Eye (tissue), 1 donor: ENCODE measurements at places on chromosomes 4 and X.

DNA sequence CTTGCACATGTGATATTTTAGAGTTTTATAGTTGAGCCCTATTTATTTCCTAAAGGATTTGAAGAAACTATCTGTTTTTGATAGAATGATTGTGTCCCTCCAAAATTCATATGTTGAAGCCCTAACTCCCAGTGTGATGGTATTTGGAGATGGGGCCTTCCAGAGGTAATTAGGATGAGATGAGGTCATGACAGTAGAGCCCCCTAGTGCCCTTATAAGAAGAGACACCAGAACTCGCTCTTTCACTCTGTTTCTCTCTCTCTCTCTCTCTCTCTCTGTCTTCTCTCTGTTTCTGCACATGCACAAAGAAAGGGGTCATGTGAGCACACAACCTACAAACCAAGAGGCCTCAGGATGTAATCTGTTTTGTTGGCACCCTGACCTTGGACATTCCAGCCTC is 921.9 kb upstream of the DIAPH2 start:
- peak; percentile 21 for DNase-seq

- peak; percentile 23 for DNase-seq
Observed at GRCh38 chr4:145440292-145441007, 41.2 kb upstream of the SMAD1 start.

DNA sequence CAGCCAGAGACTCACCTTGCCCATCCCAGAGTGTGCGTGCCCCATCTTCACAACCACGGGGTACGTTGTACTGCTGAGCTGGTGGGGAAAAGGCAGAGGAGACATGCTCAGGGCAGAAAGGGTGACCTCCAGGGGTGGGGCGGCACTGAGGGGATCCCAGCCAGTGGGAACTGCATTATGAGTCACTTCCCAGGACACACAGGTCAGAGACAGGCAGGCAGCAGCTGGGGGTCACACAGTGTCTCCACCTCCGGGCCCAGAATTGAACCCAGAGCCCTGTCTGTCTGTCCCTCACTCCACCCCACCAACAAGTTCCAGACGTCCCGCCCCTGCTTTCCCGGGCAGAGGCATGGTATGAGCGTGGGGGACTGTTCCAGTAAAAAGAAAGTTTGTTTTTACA is 4.8 kb upstream of the TIMP1 start:
- DNase-seq: no peak

DNA sequence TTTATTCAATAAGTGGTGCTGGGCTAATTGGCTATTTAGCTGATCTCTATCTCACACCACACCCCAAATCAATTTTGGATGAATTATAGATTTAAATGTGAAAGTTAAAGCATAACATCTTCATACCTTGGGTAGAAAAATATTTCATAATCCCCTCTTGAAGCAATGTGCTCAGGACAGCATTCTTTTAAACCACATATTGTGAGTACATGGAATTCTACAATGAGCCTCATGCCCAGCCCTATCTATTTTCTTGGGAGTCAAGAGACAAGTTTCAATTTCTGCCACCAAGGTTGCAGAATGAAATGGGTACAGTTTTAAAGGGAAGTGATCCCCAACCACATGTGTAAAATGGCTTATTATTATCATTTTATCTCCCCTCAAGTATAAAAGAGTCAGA is 30.6 kb upstream of the GPRIN3 start:
- no peak for DNase-seq

GRCh38 chr4:17234678-17235077 is 277.2 kb downstream of the QDPR start:
- no peak for DNase-seq

DNA sequence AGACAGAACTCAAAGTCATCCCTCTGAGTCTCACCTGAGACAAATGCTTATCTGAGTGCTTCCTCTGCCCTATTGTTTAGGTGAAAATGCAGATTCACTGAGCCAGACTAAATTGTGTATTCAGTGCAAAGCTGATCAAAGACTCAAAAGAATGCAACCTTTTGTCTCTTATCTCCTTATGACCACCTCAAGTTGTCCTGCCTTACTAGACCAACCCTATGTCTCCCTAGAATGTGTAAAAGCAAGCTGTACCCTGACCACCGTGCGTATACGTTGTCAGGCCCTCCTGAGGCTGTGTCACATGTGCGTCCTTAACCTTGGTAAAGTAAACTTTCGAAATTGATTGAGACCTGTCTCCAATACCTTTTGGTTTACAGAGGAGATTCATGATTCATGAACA is 63.6 kb upstream of the SH3RF1 start:
- no peak for DNase-seq

DNA sequence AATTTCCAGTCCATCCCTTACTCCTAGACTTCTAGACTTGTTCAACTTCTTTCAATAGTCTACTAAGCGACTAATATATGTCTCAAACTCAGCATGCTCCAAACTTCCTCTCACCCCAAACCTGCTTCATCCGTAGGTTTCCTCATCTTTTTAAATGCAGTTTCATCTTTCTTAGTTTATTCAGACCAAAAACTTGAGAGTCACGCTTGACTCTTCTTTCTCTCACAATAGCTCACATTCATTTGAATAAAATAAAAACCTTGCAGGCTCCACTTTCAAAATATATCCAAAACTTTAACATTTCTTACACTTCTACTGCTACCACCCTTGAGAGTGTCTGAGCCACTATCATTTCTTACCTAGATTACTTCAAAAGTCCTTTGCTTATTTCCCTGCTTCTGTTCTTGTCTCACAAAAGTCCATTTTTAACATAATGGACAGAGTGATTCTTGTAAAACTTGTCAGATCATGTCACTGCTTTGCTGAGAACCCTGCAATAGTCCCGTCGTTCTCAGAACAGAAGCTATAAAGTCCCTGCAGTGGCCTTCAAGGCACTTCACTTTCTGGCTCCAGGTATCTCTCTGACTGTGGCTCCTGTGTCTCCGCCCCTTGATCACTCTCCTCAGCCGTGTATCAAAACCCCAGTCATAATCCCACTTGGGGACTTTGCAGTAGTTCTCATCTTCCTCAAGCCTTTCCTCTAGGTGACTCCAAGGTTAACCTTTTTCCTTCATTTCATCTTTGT is 167.6 kb downstream of the ARHGAP24 start:
- DNase-seq: no peak

DNA sequence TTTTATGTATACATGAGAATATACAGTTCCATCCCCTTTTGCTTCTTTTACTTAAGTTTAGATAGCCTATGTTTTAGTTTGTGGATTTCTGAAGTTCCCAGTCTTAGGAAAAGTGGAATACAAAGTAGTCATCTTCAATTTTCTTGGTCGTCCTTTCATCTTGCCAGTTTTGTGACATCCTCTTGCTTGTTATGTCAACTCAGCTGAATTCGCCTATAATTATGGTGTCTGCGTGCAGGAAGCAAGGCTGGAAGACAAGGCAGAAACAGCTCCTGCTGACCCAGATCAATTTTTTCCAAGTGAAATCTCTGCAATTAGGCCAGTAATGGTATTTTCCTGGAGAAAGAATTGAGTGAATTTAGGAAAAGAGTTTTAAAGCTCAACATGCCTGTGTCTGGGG is 28.1 kb upstream of the NYX start:
- DNase-seq: peak; percentile 6

- no peak for DNase-seq
Observed at GRCh38 chr4:141391293-141391692, 170.6 kb downstream of the ZNF330 start.

GRCh38 chr4:106541253-106541652 is 172.7 kb upstream of the GIMD1 start:
- DNase-seq: no peak

- no peak for DNase-seq
Observed at GRCh38 chr4:61442936-61443335, 242.8 kb downstream of the ADGRL3 start.

- no peak for DNase-seq
Observed at GRCh38 chrX:136306182-136306581, 5.4 kb downstream of the ADGRG4 start.

GRCh38 chrX:40685362-40685918 is 38.1 kb upstream of the CXorf38 start:
- DNase-seq: no peak

GRCh38 chr4:187903106-187903505 is 92.5 kb upstream of the ZFP42 start:
- DNase-seq: no peak

GRCh38 chr4:178255172-178255571 is 812.9 kb upstream of the AGA start:
- no peak for DNase-seq

GRCh38 chr4:145281951-145282350 is 101.6 kb upstream of the OTUD4 start:
- DNase-seq: no peak

DNA sequence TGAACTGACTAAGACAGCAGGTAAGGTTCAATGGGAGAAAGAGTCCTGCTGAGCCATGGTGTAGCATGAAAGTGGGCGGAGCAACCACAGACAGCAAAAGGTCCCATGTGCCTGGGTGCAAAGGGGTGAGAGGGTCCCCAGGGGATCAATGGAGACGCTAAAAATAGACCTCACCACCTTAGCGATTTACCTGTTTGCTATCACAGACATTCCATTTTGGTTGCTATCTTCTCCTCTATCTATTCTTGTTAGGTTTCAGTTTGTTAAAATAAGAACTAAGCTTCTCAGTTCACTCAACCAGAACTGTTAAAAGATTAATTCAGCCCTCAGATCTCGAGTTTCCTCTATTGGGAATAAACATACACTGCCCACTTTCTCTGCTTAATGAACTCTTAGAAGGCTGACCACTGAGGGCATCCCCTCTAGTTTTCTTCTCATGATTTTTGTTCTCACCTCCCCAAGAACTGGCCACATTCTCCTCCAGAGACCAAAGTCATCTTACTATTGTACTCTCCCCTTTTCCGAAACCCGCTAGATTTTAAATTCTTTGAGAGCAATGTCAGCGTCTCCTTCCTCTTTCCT is 136.7 kb downstream of the PARM1 start:
- DNase-seq: no peak

DNA sequence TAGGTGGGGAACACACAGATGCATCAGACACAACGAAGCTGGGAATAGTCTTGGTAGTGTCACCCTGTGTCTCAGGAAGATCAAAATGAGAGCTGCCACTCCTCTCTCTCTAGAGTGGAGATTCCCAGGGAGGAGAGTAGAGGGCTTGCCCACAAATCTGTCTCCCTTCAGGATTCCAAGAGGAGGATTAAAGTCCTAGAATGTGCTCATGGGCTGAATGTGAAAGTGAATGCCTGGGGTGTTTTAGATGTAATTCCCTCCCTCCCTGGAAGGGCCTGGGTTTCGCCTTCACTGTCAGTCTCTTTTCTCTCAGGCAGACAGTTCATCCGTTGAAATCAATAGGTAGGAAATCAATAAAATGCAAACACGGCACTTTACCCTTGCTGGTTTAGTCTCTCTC is 282.6 kb upstream of the PPARGC1A start:
- DNase-seq: peak; percentile 38

GRCh38 chr4:130563185-130563888 is 1467.4 kb downstream of the C4orf33 start:
- peak; percentile 64 for DNase-seq

- DNase-seq: no peak
Observed at GRCh38 chr4:161519611-161520010, 644.2 kb downstream of the FSTL5 start.

DNA sequence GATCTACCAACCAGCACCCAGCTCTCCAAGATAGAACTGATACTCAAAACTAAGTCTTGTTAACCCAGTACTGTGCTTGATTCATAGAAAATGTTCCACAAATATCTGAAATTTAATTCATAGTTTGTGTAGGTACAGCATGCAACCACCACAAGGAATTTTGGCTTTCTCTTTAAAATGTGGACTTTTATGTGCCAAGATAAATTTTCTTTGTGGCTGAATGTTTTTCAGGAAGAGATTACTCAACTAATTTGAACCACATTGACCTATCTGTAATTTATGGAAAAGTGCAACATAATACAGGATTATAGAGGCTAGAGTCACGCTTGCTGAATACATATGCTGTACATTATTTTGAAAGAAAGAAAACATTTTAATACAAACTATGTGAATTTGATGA is 730.8 kb downstream of the IL1RAPL1 start:
- peak; percentile 7 for DNase-seq

GRCh38 chrX:8847360-8847759 is 46.2 kb upstream of the FAM9A start:
- DNase-seq: no peak

- peak; percentile 33 for DNase-seq
Observed at GRCh38 chrX:77446029-77446585, 1.1 kb upstream of the FGF16 start.

GRCh38 chr4:121669163-121669550 is 27.6 kb downstream of the ANXA5 start:
- DNase-seq: no peak

DNA sequence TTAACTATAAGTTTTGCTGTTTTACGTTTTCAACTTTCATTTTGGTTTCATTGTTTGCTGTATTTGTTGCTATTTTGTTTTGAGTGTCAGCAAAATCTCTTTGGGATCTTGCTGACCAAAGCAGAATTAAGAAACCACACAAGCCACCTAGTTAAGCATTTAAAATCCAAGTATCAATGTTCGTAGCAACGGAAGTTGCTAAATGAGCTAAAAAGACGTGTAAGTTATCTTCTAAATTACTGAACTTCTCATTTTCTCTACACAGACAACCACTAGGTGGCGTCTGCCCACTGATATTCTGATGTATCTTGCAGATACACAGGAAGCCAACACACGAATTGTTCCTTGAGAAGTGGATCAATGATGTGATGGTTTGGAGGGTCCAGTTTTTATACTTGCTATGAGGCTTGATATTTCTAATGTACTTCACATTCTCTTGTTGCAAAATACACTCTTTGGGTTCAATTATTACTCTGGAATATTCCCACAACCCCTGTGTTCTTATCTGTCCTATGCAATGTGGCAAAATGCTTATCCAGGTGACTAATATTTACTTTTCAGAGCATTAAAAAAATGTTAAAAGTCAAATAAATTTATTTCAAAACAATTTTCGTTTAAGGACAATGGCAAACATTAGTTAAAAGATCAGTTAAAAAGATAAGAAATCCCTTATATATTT is 250.5 kb downstream of the TECRL start:
- peak; percentile 83 for DNase-seq

DNA sequence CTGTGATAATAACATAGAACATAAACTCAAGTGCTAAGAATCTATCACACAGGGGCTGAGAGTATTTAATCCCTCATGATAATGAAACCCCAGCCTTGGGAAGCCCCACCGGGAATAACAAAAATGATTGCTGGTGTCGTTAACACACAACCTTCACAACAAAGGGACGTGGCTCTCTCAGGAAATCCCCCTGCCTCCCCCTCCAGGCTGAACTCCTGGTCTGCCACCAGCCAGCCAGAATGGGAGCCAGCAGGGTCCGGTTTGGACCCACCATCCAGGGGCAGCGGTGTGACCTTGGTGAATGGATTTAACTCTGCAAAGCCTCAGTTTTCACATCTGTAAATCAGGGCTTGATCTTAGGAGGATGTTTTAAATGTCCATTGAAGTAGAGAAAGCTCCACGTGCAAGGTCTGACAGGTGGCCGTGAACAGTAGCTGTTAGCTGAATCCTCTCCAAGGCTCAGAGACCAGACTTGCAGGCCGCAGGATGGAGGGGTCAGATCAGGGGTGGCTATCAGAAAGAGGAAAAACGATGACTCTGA is 46.5 kb downstream of the ABLIM2 start:
- no peak for DNase-seq
